ENCODE measurements at places on chromosomes 11 and 22.

- peaks cover 17% of the 10 kb centered on the region for H3K27me3 ChIP-seq
- peaks cover 2% of the 10 kb centered on the region for H3K4me1 ChIP-seq
- DNase-seq = no peak
- no peaks in the 10 kb centered on the region for H3K36me3 ChIP-seq
- no peak overlapping the region for H3K27ac ChIP-seq
Measured at GRCh38 chr11:35404388-35404775, 15.0 kb downstream of the SLC1A2 start.

- peaks cover 5% of the 10 kb centered on the region for H3K4me1 ChIP-seq
- no peak overlapping the region for H3K27ac ChIP-seq
- H3K27me3 ChIP-seq = peaks cover 17% of the 10 kb centered on the region
- H3K4me3 ChIP-seq = no peak overlapping the region
Measured at GRCh38 chr11:69106031-69106811, 49.5 kb upstream of the SMIM38 start.

DNA sequence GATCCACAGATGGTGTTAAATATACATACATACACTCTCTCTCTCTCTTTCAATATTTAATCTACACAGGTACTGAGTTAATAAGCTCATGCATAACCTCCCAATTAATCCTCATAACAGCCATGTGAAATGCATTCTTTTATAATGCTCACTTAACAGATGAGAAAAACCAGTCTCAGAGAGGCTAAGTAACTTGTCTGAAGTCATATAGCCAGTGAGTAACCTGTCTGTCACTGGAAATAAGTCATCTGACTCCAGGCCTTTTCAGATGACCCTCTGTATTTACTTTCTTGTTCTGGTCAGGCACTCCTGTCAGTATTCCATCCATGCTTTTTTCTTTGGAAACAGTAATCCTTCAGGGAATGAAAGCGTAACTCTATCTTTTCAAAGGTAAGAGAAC, 594.0 kb upstream of the TENM4 start:
- no peak overlapping the region for H3K27ac ChIP-seq
- no peak for DNase-seq
- H3K4me1 ChIP-seq = no peaks in the 10 kb centered on the region
- H3K27me3 ChIP-seq = no peaks in the 10 kb centered on the region
- no peak overlapping the region for H3K4me3 ChIP-seq
- H3K36me3 ChIP-seq = no peaks in the 10 kb centered on the region

GRCh38 chr11:19769820-19770219, 57.2 kb downstream of the NAV2 start:
- no peaks in the 10 kb centered on the region for H3K36me3 ChIP-seq
- no peaks in the 10 kb centered on the region for H3K4me1 ChIP-seq
- no peak overlapping the region for H3K27ac ChIP-seq
- DNase-seq = no peak
- no peak overlapping the region for H3K4me3 ChIP-seq

GRCh38 chr22:26464312-26464711, 19.3 kb downstream of the HPS4 start:
- peaks cover 50% of the 10 kb centered on the region for H3K36me3 ChIP-seq
- no peaks in the 10 kb centered on the region for H3K4me1 ChIP-seq
- no peak overlapping the region for H3K27ac ChIP-seq
- no peak overlapping the region for H3K4me3 ChIP-seq

DNA sequence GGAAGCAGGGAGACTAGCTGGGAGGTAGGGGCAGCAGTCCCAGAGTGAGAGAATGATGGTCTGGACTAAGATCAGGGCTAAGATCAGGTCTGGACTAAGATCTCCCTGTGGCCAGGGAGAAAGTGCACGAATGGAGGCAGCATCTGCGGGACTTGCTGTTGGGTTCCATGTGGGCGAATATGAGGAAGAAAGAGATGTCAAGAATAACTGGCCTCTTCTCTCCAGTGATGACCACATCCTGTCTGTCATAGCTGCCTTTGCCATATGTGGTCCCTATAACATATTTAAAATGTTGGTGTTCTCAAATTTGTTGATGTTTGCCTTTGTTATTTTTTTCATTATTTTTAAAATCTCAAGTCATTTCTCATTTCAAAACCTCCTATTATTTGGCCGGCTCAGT, 27.4 kb upstream of the CXCR5 start:
- H3K27ac ChIP-seq = no peak overlapping the region
- peaks cover 4% of the 10 kb centered on the region for H3K4me1 ChIP-seq

- peak overlapping the region; percentile 85 for H3K27ac ChIP-seq
- no peak for DNase-seq
- H3K4me3 ChIP-seq = no peak overlapping the region
- peaks cover 60% of the 10 kb centered on the region for H3K4me1 ChIP-seq
Measured at GRCh38 chr22:30955153-30955552, 13.4 kb downstream of the MORC2 start.

DNA sequence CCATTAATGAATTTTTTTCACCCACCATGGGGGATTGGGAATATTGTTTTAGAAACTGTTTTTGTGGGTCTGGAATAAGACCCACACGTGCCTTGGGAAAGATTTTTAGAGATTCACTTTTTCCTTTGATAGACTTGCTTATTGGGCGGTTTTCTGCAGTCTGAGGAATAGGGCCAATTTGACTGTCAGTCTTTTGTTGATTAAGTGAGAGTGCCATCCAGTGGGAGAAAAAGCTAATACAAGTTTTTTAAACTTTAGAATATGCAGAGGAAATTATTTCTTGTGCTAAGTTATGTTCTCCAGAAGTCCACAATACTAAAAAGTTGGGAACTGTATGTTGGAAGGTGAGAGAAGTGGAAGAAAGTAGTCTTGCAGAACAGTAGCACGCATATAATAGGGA, 56.1 kb downstream of the PRMT3 start:
- H3K4me3 ChIP-seq = no peak overlapping the region
- no peaks in the 10 kb centered on the region for H3K27me3 ChIP-seq
- H3K36me3 ChIP-seq = no peaks in the 10 kb centered on the region
- no peaks in the 10 kb centered on the region for H3K4me1 ChIP-seq
- DNase-seq = no peak
- no peak overlapping the region for H3K27ac ChIP-seq

- H3K4me1 ChIP-seq = no peaks in the 10 kb centered on the region
- H3K27me3 ChIP-seq = no peaks in the 10 kb centered on the region
- no peak overlapping the region for H3K4me3 ChIP-seq
- H3K36me3 ChIP-seq = no peaks in the 10 kb centered on the region
- H3K27ac ChIP-seq = no peak overlapping the region
Measured at GRCh38 chr11:83601914-83602527, 315.9 kb upstream of the CCDC90B start.

DNA sequence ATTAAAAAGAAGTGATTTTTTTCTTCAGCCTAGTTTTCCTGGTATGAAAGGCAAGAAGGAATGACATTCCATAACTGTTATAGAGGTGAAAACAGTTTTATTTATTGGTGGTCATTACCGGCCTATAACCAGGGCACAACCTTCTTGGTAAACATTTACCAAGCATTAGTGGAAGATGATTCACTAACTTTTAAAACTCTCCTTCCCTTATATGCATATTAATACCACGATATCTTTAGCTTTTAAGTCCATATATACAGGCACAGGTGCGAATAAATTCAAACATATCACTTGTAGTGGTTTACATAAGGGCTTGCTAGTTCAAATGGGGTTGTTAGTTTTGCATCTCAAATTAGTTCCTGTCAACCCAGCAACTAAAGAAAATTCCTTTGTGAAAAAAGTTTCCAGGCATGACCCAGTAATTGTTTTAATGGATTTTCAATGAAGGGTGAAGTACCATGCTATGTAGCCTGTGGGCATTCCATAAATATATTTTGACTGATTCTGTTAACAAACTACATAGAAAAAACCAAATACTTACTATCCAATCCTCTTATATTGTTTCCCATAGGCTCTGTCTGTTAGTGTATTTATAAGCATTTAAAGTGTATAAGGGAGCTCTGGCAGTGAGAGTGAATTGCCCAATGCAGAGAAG, 30.6 kb upstream of the ROBO3 start:
- no peaks in the 10 kb centered on the region for H3K36me3 ChIP-seq
- DNase-seq = no peak
- no peak overlapping the region for H3K27ac ChIP-seq

DNA sequence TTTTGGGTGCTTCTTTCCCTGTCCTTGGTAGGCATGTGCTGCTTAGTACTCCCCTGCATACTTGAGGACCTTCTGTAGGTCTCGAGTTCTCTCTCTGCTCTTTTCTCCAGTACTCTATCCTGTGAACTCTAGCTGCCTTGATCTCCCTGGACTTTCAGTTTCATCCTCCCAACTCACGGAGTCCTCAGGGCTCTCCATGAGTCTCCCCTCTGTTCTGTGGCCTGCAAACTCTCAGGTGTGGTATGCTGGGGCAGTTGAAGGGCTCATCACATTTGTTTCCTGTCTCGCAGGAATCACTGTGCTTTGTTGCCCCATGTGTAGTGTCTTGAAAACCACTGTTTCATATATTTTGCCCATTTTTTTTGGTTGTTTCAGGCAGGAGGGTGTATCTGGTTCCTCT, 3.3 kb upstream of the PACS1 start:
- peaks cover 69% of the 10 kb centered on the region for H3K36me3 ChIP-seq
- peak overlapping the region; percentile 35 for H3K27ac ChIP-seq
- no peaks in the 10 kb centered on the region for H3K27me3 ChIP-seq
- peaks cover 52% of the 10 kb centered on the region for H3K4me1 ChIP-seq
- H3K4me3 ChIP-seq = no peak overlapping the region

- DNase-seq = no peak
- peaks cover 3% of the 10 kb centered on the region for H3K4me1 ChIP-seq
- H3K27me3 ChIP-seq = peaks cover 46% of the 10 kb centered on the region
- H3K36me3 ChIP-seq = no peaks in the 10 kb centered on the region
- no peak overlapping the region for H3K4me3 ChIP-seq
Measured at GRCh38 chr11:10925149-10925926, 67.5 kb upstream of the ZBED5 start.

DNA sequence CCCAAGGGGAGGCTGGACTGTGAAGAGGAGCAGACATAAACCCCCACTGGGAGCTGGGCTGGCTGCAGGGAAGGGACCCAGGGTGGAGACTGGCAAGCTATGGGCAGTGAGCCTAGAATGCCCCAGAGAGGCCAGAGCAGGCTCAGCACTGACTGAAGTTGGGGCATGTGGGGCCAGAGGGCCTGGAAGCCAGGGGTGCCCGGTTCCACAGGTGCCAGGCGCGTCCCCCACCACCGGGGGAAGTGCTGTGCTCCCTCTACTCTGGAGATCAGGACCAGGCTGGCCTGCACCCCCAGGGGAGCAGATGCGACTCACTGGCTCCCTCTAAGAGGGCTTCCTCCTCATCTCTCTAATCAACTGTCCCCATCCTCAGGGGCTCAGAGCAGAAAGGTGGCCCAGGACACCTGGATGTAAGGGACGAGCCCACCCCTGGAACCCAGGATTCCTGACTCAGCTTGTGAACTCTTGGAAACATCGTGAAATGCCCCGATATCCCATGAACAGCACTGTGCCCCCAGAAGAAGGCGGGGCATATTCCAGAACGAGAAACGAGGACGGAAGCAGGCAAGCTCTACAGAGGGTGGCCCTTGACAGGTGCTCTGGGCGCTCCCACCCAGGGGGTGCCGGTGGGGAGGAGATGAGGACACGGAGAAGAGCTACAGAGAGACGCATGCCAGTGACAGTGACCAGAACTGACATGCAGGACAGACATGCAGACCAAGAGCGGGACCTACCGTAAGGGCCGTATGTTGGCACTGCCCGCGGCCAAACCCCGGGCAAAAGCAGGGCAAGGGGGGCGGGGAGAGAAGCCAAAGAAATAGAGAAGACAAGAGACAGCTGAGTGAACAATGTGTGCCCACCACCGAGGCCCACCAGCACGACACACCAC, 20.4 kb downstream of the MAFF start:
- peak overlapping the region; percentile 37 for H3K27ac ChIP-seq
- peaks cover 1% of the 10 kb centered on the region for H3K36me3 ChIP-seq
- H3K4me1 ChIP-seq = peaks cover 11% of the 10 kb centered on the region
- H3K4me3 ChIP-seq = no peak overlapping the region

- H3K27ac ChIP-seq = no peak overlapping the region
- H3K27me3 ChIP-seq = no peaks in the 10 kb centered on the region
- DNase-seq = no peak
- H3K36me3 ChIP-seq = peaks cover 8% of the 10 kb centered on the region
- H3K4me1 ChIP-seq = peaks cover 15% of the 10 kb centered on the region
Measured at GRCh38 chr11:104661901-104662300, 236.4 kb downstream of the CASP12 start.

DNA sequence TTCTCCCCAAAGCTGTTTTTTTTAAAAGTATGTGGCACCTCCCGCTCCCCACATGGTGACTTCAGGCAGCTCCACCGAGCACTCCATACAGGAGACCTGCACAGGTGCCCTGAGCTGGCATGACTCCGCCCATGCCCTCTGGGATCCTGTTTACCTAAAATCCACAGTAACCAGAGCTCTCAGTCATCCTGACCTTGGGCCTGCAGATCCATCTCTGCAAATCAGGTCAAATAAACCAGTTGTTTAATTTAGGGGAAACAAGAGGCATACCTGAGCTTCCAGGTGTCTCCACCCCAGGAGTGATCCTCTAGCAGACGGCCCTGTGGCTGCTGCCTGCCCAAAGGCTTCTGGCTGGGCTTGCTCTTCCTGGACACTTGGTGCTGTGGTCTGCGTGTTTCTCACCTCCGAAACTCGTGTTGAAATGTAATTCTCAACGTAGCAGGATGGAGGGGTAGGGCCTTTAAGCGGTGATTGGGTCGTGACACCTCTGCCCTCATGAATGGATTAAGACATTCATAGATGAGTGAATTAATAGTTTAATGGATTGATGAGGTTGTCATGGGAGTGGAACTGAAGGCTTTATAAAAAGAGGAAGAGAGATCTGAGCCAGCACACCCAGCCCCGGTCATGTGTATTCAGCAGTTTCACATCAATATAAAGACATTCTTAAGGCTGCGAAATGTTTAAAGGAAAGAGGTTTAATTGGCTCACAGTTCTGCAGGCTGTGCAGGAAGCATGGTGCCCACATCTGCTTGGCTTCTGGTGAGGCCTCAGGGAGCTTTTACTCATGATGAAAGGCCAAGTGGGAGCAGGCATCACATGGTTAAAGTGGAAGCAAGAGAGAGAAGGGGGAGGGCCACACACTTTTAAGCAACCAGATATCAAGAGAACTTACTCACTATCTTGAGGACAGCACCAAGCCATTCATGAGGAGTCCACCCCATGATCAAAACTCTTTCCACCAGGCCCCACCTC, 34.1 kb downstream of the LINC01488 start:
- peaks cover 16% of the 10 kb centered on the region for H3K27me3 ChIP-seq
- H3K27ac ChIP-seq = no peak overlapping the region
- no peak for DNase-seq
- H3K4me3 ChIP-seq = no peak overlapping the region
- no peaks in the 10 kb centered on the region for H3K36me3 ChIP-seq

GRCh38 chr22:20217563-20217962, 50.6 kb downstream of the RTN4R start:
- H3K4me3 ChIP-seq = no peak overlapping the region
- H3K27me3 ChIP-seq = no peaks in the 10 kb centered on the region
- no peaks in the 10 kb centered on the region for H3K4me1 ChIP-seq
- DNase-seq = no peak
- no peak overlapping the region for H3K27ac ChIP-seq
- H3K36me3 ChIP-seq = no peaks in the 10 kb centered on the region

DNA sequence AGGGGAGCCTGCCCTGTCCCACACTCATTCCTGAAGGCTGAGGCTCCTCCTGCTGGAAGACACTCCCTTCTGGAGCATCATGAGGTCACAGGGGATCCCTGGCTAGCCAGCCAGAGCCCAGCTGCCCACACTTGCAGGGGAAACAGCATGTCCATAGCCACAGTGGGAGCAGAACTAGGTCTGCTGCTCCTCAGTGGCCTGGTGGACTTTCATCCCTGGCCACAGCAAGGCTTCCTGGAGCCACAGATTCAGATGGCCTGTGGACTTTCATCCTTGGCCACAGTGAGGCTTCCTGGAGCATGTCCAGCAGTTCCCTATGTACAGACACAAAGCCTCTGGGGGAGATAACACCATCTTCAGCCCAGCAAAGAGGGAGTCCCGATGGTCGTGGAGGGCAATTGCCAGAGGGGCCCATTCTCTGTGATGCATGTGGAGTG, 5.9 kb upstream of the APOL6 start:
- peaks cover 12% of the 10 kb centered on the region for H3K27me3 ChIP-seq
- H3K27ac ChIP-seq = no peak overlapping the region
- no peak overlapping the region for H3K4me3 ChIP-seq
- peaks cover 12% of the 10 kb centered on the region for H3K4me1 ChIP-seq
- DNase-seq = no peak

All from activated naive CD4-positive, alpha-beta T cell treated with anti-CD3 and anti-CD28 coated beads, Interleukin-2, amount 10 ng/mL, durations not matched to agents 7 days and 5 days (primary cell).